Pulmonary artery endothelial cell (primary cell): ENCODE measurements at places on chromosomes 1 and 21. TPM values are rescaled to one million over a fixed set of nuclear protein-coding genes. Genes with fewer than 3 reads are reported as not detected.

DPT gene
- total RNA-seq: not detected in 2 replicates

SPRR2A gene
- not detected in 2 replicates for total RNA-seq

COL24A1 gene
- 0.07 TPM in 2 replicates for total RNA-seq

NR5A2 gene
- 2.6 and 21.5 TPM in 2 replicates for total RNA-seq

LAMB3 gene
- 7.1 and 14.5 TPM in 2 replicates for total RNA-seq

F5 gene
- 0.04 and 0.13 TPM in 2 replicates for total RNA-seq
